ENCODE measurements at places on chromosomes 6 and 20. TPM values are rescaled to one million over a fixed set of nuclear protein-coding genes. Genes with fewer than 3 reads are reported as not detected.

DNA sequence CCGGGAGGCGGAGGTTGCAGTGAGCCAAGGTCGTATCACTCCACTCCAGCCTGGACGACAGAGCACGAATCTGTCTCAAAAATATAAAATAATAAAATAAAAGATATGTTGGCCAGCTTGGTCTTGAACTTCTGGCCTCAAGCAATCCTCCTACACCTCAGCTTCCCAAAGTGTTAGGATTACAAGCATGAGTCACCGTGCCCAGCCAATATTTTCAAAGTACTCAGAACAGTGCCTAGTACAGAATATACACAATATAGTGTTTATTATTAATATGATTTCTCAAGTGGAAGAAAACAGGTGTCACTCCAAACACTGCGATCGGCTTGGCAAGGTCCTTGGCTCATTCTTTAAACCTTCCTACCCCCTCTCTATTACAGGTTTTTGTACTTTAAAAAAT lies 3.1 kb downstream of the FAM210B start:
- DNase-seq = no peak

DNA sequence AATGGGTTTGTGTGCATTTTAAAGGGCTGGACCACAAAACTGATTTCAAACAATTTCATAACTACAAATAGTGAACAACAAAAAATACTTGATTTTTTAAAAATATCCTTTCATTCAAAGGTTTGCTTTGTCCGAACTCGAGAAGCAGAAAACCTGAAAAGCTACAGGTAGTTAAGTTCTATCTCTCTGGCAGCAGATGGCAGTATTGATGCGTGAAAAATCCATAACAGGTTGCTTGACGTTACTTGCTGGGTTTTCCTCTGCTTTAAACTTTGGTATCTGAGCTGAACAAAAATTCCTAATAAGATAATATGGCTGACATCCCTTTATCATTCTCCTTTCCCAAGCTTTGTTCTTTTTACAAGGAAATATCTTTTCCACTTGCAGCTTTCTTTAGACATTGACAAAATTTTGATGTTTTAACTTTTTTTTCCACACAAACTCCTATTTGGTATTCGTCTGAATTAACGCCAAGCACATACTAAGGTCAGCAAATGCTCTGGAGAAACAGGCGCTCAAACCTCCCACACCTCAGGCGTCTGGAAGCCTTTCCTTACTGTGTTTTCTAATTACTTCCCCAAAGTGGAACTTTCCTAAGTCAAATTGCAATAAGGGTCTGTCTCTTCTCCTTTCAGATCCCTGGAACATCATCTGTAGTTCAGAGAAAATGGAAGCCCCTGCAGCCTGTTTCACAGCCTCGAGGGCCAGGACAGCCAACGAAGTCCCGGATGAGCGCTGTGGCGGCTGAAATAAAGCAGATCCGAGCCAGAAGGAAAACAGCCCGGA lies 50.3 kb upstream of the GFRAL start:
- DNase-seq = no peak

DNA sequence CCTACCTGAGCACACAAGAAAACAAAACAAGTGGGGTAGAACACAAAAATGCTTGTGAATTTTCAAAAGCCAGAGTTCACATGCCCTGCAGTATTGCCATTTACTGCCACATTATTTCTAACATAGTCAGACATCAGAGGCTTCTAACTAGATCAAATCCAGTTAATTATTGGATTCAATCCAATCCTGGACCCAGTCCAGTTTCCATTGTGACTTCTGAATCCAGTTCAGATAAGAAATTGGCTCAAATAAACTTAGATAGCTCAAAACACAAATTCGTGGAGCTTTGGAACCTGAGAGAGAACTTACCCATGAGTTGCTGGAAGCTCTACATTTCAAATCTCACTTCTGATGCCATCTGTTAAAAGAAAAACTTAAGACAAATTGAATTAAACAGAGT lies 85.2 kb upstream of the ANKEF1 start:
- DNase-seq = no peak

GRCh38 chr6:134510920-134511319 lies 193.0 kb upstream of the SGK1 start:
- DNase-seq = no peak

DNA sequence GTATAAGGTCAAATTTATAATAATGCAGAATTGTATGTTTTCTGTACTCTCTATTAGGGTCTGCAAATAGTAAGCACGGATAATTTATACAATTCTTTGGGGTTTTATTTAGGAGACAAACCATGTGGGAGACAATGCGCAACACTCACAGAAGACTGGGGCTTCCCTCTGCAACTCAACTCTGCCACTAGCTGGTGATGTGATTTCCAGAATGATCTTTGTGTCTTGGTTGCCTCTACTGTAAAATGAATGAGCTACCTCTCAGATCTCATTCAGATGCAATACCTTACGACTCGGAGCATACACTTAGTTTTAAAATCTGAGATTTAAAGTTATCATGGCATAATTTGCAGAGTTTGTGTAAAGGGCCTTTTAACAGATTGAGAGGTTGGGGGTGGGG lies 6.4 kb downstream of the MAN1A1 start:
- no peak for DNase-seq

GRCh38 chr6:80276861-80277260 lies 170.4 kb downstream of the BCKDHB start:
- no peak for DNase-seq

GRCh38 chr20:45859916-45860315 lies 2.5 kb downstream of the ZSWIM3 start:
- DNase-seq = no peak

FHL5 gene
- not detected for total RNA-seq

Data from H7 (cell line).